ENCODE measurements at places on chromosomes 3 and 15. TPM values are rescaled to one million over a fixed set of nuclear protein-coding genes. Genes with fewer than 3 reads are reported as not detected.

- no peaks in the 10 kb centered on the region for H3K4me1 ChIP-seq
- DNase-seq = no peak
- no peaks in the 10 kb centered on the region for H3K27me3 ChIP-seq
- no peak overlapping the region for H3K4me3 ChIP-seq
Observed at GRCh38 chr3:52650439-52650838, 35.3 kb downstream of the PBRM1 start.

Gene NMNAT3
- 10.1 TPM for total RNA-seq

GRCh38 chr15:61769557-61769956, 290.7 kb downstream of the VPS13C start:
- H3K4me1 ChIP-seq = peaks cover 57% of the 10 kb centered on the region
- H3K4me3 ChIP-seq = no peak overlapping the region
- H3K36me3 ChIP-seq = no peaks in the 10 kb centered on the region
- no peak for DNase-seq
- H3K27ac ChIP-seq = peak overlapping the region; percentile 16
- H3K27me3 ChIP-seq = no peaks in the 10 kb centered on the region

Gene NPAP1
- not detected for total RNA-seq

DNA sequence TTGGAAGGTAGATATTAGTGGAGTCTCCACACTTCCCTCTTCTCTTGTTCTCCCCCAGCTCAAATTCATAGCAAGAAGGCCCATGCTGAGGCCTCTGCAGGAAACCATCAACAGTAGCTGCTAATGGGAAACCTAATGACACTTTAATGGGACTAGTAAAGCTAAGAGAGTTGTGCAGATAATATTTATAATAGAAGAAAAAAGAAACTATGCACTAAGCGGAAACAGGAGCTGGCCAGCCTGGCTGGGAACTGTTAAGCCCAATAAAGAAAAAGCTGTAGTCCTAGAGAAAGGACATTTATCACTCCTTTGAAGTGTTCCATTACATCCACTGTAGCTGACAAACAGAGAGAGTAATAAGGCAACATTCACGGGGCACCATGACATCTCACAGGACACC, 229.6 kb downstream of the IGSF11 start:
- no peak for DNase-seq
- H3K4me3 ChIP-seq = no peak overlapping the region
- H3K27ac ChIP-seq = no peak overlapping the region
- H3K27me3 ChIP-seq = no peaks in the 10 kb centered on the region

Gene RARRES1
- total RNA-seq = 1.4 TPM

GRCh38 chr3:100257586-100257985, 3.2 kb upstream of the TBC1D23 start:
- H3K4me3 ChIP-seq = no peak overlapping the region
- no peaks in the 10 kb centered on the region for H3K27me3 ChIP-seq
- DNase-seq = no peak
- peak overlapping the region; percentile 44 for H3K27ac ChIP-seq
- H3K36me3 ChIP-seq = no peaks in the 10 kb centered on the region

Gene MKRN3
- 0.25 TPM for total RNA-seq

GRCh38 chr15:56249092-56249491, 5.4 kb upstream of the RFX7 start:
- no peak overlapping the region for H3K4me3 ChIP-seq
- H3K4me1 ChIP-seq = peaks cover 20% of the 10 kb centered on the region
- no peaks in the 10 kb centered on the region for H3K36me3 ChIP-seq

DNA sequence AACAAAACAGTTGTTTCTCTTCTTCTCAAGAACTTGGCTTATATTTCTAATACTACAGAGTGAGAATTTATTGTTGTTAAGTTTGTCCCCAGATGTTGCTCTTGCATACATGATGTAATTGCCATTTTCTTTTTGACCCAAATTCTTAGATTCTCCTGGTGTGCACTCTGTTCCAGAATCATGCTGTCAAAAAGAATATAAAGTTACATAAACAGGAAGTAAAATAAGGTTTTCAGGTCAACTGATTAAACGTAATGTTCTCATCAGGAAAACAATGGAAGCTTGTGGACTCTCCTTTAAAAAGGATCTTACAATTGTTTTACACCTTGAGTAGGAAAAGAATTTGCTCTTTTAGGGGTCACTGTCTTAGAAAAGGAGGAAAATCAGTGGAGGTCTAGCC, 121.8 kb downstream of the ADAM10 start:
- H3K4me1 ChIP-seq = peaks cover 28% of the 10 kb centered on the region
- peak overlapping the region; percentile 69 for H3K27ac ChIP-seq
- no peaks in the 10 kb centered on the region for H3K36me3 ChIP-seq

GRCh38 chr3:42843713-42844411, 31.8 kb downstream of the CYP8B1 start:
- peak; percentile 31 for DNase-seq
- peaks cover 13% of the 10 kb centered on the region for H3K4me1 ChIP-seq
- no peaks in the 10 kb centered on the region for H3K36me3 ChIP-seq
- no peak overlapping the region for H3K4me3 ChIP-seq
- peak overlapping the region; percentile 8 for H3K27ac ChIP-seq
